Hepatocyte (in vitro differentiated cells): ENCODE measurements at places on chromosomes 2 and 18.

GRCh38 chr2:151357359-151357758, at the start of gene TNFAIP6:
Gene TNFAIP6 (plus strand): TSS chr2:151357592. CDS start chr2:151357667, 75 bp downstream.
- H3K36me3 ChIP-seq = no peaks in the 10 kb centered on the region
- H3K4me1 ChIP-seq = no peaks in the 10 kb centered on the region
- H3K4me3 ChIP-seq = peak within 1 kb of the TSS; percentile 4

DNA sequence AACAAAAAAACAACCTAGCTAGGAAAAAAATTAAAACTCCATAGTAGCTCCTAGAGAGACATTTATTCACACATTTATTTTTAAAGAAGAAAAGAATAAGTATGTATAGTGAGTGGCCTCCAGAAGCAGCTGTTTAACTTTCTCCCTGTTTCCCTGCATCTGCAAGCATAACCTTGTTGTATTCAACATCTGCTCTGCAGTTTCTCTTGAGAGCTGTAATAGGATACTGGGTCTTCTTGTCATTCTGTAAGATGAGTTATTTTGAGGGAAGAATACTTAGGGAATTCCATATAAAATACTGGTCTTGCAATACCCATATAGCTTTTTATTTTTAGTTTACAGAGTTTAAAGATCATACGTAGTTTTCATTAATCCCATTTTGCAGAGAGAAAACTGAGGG, 246.6 kb downstream of the LRRTM1 start:
- peaks cover 7% of the 10 kb centered on the region for H3K4me1 ChIP-seq
- H3K36me3 ChIP-seq = no peaks in the 10 kb centered on the region
- no peak overlapping the region for H3K4me3 ChIP-seq
- H3K27ac ChIP-seq = no peak overlapping the region

DNA sequence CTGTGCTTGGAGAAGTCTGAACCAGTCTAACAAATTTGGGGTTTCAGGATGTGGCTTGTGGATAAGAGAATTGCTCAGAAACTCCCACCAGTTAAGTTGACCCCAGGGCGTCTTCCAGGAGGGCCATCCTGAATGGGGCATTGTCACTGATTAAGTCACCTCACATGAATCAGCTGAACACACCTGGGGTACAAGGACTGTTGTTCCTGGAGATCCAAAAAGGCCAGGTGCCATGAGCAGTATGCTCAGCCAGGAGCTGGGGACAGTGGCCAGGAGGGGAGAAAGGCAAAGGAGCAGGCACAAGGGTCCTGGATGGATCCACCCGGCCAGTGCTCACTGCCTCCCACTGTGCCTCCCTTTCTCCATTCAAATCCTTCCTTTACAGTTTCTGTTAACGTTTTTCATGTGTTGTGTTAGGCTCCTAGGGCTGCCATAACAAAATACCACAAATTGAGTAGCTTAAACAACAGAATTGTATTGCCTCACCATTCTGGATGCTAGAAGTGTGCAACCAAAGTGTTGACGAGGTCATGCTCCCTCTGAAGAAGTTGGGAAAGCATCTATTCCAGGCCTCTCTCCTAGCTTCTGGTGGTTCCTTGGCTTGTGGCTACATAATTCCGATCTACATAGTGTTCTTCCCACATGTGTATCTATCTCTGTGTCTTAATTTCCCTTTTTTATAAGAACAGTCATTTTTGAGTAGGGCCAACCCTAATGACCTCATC, 33.4 kb downstream of the TRABD2A start:
- H3K36me3 ChIP-seq = no peaks in the 10 kb centered on the region
- H3K27ac ChIP-seq = no peak overlapping the region
- no peaks in the 10 kb centered on the region for H3K4me1 ChIP-seq

DNA sequence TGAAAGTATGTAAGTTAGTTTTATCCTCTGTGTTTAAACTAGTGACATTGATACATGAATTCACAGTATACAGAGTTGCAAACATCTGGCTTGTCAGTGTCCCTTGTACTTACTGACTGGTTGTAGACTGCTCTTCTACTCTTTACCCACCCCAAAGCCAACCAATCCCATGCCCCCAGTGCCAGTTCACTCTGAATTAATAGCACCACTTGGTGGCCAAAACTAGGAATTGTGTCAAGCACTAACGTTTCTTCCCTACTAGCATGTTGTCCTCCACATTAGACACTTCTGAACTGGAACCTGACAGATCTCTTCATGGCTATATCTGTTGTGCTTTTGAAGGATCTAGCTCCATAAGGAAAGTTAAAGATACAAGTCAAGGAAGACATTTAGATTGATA, 27.2 kb upstream of the OTX1 start:
- no peaks in the 10 kb centered on the region for H3K27me3 ChIP-seq
- H3K4me1 ChIP-seq = no peaks in the 10 kb centered on the region
- no peak overlapping the region for H3K27ac ChIP-seq
- H3K36me3 ChIP-seq = no peaks in the 10 kb centered on the region

- peak; percentile 6 for DNase-seq
- H3K4me1 ChIP-seq = peaks cover 3% of the 10 kb centered on the region
- H3K36me3 ChIP-seq = no peaks in the 10 kb centered on the region
- H3K27ac ChIP-seq = peak overlapping the region; percentile 34
- no peaks in the 10 kb centered on the region for H3K27me3 ChIP-seq
Measured at GRCh38 chr2:202418511-202418910, 42.4 kb downstream of the BMPR2 start.

DNA sequence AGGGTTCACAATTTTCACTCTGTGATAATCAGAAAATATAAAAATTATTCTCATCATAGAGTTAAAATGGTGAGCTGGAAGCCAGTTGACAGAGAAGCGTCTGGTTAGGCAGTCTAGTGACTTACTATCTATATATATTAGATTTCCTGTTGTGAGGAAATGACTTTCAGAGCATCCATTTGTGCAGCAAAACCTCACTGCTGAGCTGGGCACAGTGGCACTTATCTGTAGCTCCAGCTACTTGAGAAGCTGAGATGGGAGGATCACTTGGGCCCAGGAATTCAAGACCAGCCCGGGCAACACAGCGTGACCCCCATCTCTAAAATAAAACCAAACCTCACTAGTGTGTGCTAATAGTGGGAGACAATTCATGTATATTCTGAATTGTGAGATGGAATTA, 7.2 kb upstream of the KIAA2012 start:
- H3K27me3 ChIP-seq = no peaks in the 10 kb centered on the region
- no peaks in the 10 kb centered on the region for H3K36me3 ChIP-seq
- H3K4me3 ChIP-seq = no peak overlapping the region
- peaks cover 27% of the 10 kb centered on the region for H3K4me1 ChIP-seq

DNA sequence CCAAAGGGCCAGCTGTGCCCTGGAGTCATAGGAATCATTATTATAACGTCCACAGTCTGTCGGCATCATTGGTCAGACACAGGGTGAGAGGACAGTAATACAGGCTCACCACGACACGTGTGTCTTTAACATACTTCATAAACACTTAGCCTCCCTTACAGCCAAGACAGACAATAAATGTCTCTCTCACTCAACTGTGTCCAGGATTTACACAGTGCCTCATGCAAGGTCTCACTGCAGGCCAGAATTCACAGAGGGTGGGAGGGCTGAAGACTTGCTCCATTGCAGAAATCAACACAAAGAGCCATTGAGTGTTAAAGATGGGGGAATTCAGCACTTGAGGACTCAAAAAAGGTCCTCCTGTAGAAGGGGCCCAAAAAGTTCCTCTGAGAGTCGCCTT, 210.5 kb downstream of the BCL2 start:
- H3K4me1 ChIP-seq = peaks cover 5% of the 10 kb centered on the region
- DNase-seq = no peak
- no peaks in the 10 kb centered on the region for H3K27me3 ChIP-seq
- H3K4me3 ChIP-seq = no peak overlapping the region
- H3K27ac ChIP-seq = no peak overlapping the region

GRCh38 chr2:11554399-11554716, 20.5 kb downstream of the GREB1 start:
- no peaks in the 10 kb centered on the region for H3K27me3 ChIP-seq
- no peaks in the 10 kb centered on the region for H3K36me3 ChIP-seq
- H3K4me3 ChIP-seq = no peak overlapping the region
- peaks cover 14% of the 10 kb centered on the region for H3K4me1 ChIP-seq
- H3K27ac ChIP-seq = no peak overlapping the region

DNA sequence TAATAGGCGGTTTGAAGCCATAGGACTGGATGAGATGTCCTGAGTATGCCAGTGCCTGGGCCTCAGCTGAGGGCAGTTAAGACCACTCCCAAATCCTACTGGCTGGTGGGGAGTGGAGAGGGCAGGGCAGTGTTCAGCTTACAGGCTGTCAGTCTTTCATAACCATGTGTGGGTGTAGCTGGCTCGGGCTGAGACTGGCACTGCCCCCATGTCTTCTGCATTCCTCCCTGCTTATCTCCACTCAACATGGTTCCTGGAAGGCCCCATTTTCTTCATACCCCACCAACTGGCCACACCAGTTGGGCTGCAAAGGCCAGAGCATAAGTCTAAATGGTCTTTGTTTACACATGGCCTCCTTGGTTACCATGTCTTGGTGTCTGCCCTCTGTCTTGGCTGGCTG, 17.2 kb upstream of the IL37 start:
- H3K4me3 ChIP-seq = no peak overlapping the region
- no peak for DNase-seq
- H3K4me1 ChIP-seq = peaks cover 6% of the 10 kb centered on the region
- H3K36me3 ChIP-seq = no peaks in the 10 kb centered on the region
- no peaks in the 10 kb centered on the region for H3K27me3 ChIP-seq
- H3K27ac ChIP-seq = no peak overlapping the region

- peak overlapping the region; percentile 41 for H3K27ac ChIP-seq
- no peaks in the 10 kb centered on the region for H3K27me3 ChIP-seq
- no peaks in the 10 kb centered on the region for H3K36me3 ChIP-seq
Measured at GRCh38 chr2:168471163-168471475, 15.0 kb downstream of the CERS6 start.

DNA sequence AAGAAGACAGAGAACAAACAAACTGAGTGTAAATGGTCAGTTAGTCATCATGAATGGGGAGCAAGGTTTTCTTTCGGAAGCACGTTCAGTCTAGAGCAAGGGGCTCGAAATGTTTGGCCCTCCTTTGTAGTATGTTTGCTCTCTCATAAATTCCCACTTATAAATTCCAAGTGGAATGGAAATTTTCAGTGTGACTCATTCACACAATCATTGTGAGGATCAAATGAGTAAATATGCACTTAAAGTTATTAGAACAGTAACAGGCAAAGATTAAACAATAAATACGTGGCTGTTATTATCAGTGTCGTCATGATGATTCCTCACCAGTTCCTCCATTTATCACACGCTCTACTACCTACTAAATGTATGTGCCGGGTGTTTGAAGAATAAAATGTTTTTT, 10.5 kb downstream of the CNGA3 start:
- H3K27ac ChIP-seq = peak overlapping the region; percentile 74
- H3K27me3 ChIP-seq = peaks cover 3% of the 10 kb centered on the region
- no peaks in the 10 kb centered on the region for H3K36me3 ChIP-seq
- H3K4me1 ChIP-seq = no peaks in the 10 kb centered on the region

DNA sequence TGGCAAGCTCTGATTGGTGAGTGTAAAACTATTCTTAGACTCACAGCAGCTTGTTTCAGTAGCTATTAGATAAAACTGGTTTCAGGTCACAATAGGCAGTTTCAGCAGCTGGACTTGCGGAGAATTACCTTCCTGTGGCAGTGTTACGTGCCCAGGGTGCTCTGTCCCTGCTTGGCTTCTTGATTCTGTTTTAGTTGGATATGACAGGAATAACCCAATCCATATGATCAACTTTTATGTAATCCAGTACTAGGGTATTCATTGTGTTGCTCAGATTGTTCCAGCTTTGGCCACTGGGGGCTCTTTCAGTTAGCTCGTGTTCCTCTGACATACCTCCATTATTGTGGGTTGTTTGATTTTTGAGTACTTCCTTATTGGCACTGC, 43.1 kb downstream of the INPP4A start:
- DNase-seq = peak; percentile 28
- H3K36me3 ChIP-seq = no peaks in the 10 kb centered on the region
- no peak overlapping the region for H3K27ac ChIP-seq
- H3K4me3 ChIP-seq = no peak overlapping the region

DNA sequence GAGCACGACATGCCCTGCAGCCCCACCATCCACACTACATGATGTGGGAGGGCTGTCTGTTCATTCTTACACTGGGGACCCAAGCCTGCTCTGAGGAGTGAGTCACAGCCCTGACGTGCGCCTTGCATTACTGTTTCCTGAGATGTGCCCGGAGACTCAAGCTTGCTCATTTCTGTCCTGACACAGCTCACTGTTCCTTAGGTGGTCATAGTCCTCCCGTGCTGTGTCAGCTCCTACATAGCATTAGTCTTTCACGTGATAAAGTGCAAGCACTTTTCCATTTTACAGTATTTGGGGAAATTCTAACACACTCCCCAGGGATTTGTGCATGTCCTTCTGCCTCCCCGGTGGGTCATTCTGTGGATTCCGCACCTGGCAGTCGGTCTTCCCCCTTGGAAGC, 46.2 kb upstream of the TRIM43B start:
- no peak overlapping the region for H3K27ac ChIP-seq
- no peak for DNase-seq
- no peaks in the 10 kb centered on the region for H3K4me1 ChIP-seq
- H3K36me3 ChIP-seq = no peaks in the 10 kb centered on the region

DNA sequence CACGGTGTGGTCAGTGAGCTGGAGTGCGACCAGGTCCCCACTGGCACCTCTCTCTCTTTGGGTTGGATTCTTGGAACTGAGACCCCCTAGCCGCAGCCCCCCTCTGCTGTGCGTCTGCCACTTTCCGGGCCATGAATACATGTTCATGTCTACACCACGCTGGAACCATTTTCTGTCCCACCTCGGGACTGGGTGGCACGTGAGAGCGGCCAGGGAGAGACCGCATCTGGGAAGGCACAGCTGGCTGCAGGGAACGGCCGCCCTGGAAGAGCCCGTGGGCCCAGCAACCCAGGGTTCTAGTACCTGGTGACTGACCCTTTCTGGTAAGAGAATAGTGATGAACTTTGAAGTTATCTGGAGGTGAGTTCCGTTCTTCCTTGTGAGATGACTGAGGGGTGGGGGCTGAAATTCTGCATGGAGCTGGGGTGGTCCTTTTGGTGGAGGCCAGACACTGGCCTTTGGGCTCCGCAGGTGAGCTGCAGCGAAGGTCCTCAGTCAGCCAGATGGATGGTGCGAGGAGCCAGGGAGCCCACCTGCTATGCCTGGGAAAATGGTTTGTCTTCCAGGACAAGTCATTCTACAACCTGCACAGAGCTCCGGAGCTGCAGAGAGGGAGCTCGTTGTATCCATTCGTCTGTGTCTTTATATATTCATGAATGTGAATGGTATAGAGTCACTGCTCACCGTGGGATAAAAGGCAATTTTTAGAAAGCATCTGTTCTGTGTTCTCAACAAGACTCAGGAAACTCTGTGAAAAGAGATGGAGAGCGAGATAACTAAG, 223.5 kb downstream of the NDUFA10 start:
- H3K36me3 ChIP-seq = no peaks in the 10 kb centered on the region
- no peaks in the 10 kb centered on the region for H3K4me1 ChIP-seq
- DNase-seq = no peak

DNA sequence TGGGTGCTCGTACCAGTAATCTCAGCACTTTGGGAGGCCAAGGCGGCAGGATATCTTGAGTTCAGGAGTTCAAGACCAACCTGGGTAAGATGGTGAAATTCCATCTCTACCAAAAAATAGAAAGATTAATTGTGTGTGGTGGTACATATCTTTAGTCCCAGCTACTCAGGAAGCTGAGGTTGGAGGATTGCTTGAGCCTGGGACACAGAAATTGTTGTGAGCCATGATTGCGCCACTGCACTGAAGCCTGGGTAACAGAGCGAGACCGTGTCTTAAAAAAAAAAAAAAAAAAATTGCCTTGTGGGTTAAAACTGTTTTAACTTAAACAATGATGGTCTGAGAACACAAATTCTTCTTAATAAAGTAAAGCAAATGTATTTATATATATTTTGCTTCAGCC, 49.6 kb downstream of the ATP9B start:
- no peaks in the 10 kb centered on the region for H3K36me3 ChIP-seq
- H3K4me1 ChIP-seq = no peaks in the 10 kb centered on the region
- H3K4me3 ChIP-seq = no peak overlapping the region
